ENCODE measurements at places on chromosomes 1 and 21. TPM values are rescaled to one million over a fixed set of nuclear protein-coding genes. Genes with fewer than 3 reads are reported as not detected.

- no peak for DNase-seq
Observed at GRCh38 chr1:207888652-207889051, 22.3 kb downstream of the CD34 start.

- no peak for DNase-seq
Observed at GRCh38 chr21:21200103-21200938, 202.1 kb downstream of the NCAM2 start.

GRCh38 chr1:58308206-58308605 is 238.3 kb downstream of the OMA1 start:
- no peak for DNase-seq

- no peak for DNase-seq
Observed at GRCh38 chr21:46639489-46640386, 4.3 kb downstream of the PRMT2 start.

DNA sequence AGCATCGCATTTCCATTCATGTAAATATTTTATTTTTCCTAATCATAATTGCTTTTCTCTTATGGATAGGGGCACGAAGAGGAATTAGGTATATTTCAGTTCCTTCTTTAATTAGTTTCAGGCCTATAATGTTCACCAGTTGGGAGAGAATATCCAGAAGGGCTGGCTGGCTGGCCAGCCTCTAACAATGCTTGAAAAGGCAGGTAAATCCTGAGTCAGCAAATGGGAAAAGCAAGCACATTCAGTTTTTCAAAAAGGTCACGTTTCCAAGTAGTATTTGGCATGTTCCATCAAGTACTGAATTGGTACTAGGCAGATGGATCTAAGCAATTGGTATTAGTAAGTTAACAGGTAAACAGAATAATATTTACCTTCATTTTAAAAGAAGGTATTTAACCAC is 8.0 kb downstream of the RAB29 start:
- no peak for DNase-seq

GRCh38 chr1:110390692-110391245 is at the start of gene SLC16A4:
Gene SLC16A4 (minus strand): TSS chr1:110391026. CDS start chr1:110389323, 1,703 bp downstream.
- DNase-seq, result no peak

KIF21B gene
- 0.93 TPM for total RNA-seq

MRPS6 gene
- 26.2 TPM for total RNA-seq

MYOM3 gene
- total RNA-seq, result 0.08 TPM

JAM2 gene
- 1.8 TPM for total RNA-seq

Measured in left lobe of liver (tissue), 2 donors.